ENCODE measurements at places on chromosomes 13 and 19.

DNA sequence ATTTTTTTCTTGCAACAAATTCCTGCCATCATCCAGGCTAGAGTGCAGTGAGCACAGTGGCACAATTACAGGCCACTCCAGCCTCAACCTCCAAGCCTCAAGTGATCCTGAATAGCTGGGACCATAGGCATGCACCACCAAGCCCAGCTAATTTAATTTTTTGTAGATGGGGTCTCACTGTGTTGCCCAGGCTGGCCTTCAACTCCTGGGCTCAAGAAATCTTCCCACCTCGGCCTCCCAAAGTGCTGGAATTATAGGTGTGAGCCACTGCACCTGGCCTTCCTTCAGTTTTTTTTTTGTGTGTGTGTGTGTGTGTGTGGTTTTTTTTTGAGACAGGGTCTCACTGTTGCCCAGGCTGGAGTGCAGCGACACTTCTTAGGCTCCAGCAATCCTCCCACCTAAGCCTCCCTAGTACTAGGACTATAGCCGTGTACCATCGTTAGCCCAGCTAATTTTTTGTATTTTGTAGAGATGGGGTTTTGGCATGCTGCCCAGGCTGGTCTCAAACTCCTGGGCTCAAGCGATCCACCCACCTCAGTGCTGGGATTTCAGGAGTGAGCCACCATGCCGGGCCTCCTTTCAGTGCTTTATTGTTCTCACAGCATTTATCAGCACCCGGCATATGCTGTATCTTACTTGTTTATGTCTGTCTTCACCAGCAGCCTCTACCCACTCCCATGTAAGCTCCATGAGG lies 5.9 kb upstream of the SRRM5 start:
- DNase-seq: no peak

GRCh38 chr13:44296856-44297255 lies 76.8 kb upstream of the SERP2 start:
- DNase-seq: no peak

- DNase-seq: no peak
Observed at GRCh38 chr19:30930941-30931706, 418.1 kb downstream of the TSHZ3 start.

GRCh38 chr19:16002406-16003384 lies 53.9 kb downstream of the OR10H4 start:
- no peak for DNase-seq

- no peak for DNase-seq
Observed at GRCh38 chr13:75513271-75513670, 24.4 kb downstream of the COMMD6 start.

- DNase-seq: no peak
Observed at GRCh38 chr19:30419568-30420180, 47.5 kb downstream of the ZNF536 start.

- no peak for DNase-seq
Observed at GRCh38 chr13:37365496-37365895, 233.1 kb downstream of the POSTN start.

DNA sequence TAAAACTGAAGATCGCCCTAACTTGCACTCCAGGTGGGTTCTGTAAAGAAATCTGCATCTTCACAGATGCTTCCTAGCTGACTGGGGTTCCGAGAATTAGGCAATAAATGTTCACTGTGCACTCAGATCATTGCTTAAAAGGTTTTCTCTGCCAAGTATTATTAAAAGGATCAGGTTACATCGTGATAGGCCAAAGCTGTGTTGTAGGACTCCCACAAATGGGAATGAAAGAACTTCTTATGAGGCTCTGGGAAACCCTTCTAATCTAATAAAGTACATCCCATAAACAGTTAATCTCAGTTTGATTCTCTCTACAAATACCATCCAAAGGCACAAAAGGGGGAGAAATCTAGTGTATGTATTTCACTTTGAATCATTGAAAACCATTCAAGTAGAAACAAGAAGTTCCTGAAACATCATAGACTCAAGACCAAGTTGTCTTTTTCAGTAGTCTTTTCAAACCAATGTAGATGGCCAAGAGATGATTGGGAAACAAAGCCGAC lies 7.1 kb upstream of the POU4F1 start:
- DNase-seq: no peak

- no peak for DNase-seq
Observed at GRCh38 chr13:93963266-93964145, 516.0 kb downstream of the DCT start.

GRCh38 chr13:32902874-32903273 lies 113.3 kb upstream of the KL start:
- DNase-seq: no peak
